ENCODE measurements at places on chromosomes 7 and 10. TPM values are rescaled to one million over a fixed set of nuclear protein-coding genes. Genes with fewer than 3 reads are reported as not detected.

DNA sequence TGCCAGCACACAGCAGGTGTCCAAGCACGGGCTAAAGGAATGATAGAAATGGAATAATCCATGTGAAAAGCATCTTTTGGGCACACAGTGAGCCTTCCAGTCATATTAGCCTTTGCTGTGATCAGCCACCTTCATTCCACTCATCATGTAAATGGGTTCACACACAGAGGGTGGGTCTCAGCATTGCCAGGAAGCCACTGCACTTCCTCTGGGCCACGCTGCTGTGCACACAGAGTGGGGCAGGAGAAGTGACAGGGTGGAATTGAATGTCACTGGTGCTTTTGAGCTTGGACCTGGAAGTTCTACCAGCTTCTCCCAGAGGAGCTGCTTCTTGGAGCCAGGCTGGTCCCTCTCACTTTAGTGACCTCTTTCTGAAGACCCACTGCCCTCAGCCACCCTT lies 203.5 kb downstream of the USP6NL start:
- DNase-seq, result no peak

- DNase-seq, result no peak
These were observed 83.2 kb upstream of the JAZF1 start for GRCh38 chr7:28263622-28264271.

DNA sequence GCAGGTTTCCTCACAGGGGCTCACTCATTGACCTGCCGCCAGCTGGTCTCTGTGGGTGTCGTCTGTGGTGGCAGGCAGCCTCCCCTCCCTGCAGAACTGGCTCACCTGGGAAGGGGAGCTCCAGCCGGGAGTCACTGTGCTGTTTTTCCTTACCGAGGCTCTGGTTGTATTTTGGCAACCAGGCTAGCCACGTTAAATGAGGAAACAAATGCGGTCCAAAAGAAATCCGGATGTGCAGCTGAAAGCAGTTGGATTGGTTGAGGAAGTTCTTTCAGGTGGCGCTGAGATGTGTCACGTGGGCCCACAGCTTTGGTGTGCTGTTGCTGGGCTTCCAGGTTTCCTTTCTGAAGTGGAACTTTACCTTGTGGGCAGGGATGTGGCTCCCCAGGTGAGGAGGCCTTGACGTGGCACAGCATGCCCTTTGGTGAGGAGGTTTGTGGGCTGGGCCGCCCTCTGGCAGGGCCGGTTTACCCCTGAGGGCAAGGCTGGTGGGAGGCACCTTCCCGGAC lies 14.2 kb downstream of the MTURN start:
- DNase-seq, result peak; percentile 50

DNA sequence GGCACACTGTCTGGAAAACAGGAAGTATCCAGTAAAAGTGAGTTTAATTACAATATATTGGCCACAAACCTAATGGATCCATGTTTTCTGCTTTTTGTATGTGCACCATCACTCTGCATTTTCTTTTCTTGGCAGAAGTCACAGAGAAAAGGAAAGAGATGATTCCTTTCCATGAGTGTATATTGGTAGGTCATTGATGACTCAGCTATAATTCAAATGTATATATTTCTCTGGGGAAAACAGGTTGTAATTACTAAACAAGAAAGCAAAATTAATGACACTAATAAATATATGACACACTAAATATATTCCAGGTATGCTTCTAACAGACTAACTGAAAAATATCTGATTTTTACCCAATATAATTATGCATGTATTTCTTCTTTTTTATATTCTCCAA lies 105.9 kb upstream of the PCDH15 start:
- no peak for DNase-seq

- no peak for DNase-seq
These were observed 15.9 kb upstream of the ACBD5 start for GRCh38 chr10:27256299-27257189.

GRCh38 chr10:73758704-73759511 lies 14.7 kb downstream of the SEC24C start:
- no peak for DNase-seq

DNA sequence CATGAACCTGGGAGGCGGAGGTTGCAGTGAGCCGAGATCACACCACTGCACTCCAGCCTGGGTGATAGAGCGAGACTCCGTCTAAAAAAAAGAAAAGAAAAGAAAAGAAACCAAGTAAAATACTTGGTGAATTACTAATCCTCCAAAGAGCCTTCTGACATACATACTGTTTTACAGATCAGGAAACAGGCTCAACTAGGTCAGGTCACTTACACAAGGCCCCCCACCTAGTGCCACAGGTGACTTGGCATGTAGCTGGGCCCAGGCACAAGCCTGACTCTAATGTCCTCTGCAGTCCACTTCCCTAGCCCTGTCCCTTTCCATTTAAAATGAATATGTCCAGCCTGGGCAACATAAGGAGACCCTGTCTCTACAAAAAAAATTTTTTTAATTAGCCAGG lies 157.0 kb downstream of the TPST1 start:
- DNase-seq, result no peak

DNA sequence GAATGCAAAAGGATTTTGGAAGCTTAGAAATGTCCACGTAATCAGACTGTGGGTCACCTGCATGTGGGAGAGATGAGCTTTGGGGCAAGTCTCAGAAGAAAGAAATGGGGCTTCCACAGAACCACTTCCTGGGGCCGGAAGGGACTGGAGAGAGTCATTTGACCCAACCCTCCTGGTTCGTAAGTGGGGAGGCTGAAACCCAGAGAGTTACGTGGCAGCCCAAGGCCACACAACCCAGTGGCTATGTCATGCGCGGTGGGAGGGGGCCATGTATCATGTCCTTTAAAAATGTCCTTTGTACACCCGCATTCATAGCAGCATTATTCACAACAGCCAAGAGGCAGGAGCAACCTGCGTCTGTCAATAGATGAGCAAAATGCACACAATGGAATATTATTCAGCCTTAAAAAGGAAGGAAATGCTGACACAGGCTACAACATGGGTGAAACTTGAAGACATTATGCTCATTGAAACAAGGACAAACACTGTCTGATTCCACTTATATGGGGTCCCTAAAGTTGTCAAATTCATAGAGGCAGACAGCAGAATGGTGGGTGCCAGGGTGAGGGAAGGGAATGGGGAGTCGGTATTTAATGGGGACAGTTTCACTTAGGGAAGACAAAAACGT lies 15.1 kb downstream of the CAMK2B start:
- no peak for DNase-seq

GRCh38 chr10:46006219-46006618 lies 24.2 kb downstream of the NCOA4 start:
- DNase-seq, result no peak

- no peak for DNase-seq
These were observed 214.7 kb downstream of the DNAJB6 start for GRCh38 chr7:157551325-157552070.

DNA sequence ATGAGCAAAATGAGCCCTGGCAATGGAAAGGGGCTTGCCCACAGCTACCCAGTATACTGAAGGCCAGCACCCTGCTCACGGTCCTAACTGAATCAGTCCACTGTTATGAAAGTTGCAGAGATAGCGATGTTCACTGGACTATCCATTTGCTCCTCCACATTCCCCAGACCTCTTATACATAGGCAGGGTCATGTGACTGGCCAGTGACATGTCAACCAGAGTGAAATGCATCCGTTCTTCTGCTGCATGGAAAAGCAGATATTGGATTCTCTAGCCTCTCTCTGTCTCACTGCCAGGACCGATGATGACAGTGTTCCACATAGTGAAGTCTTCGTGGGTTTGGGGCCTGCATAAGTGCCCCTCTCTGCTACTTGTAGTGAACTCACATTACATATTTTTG lies 503.4 kb downstream of the RPS24 start:
- DNase-seq, result no peak

DNA sequence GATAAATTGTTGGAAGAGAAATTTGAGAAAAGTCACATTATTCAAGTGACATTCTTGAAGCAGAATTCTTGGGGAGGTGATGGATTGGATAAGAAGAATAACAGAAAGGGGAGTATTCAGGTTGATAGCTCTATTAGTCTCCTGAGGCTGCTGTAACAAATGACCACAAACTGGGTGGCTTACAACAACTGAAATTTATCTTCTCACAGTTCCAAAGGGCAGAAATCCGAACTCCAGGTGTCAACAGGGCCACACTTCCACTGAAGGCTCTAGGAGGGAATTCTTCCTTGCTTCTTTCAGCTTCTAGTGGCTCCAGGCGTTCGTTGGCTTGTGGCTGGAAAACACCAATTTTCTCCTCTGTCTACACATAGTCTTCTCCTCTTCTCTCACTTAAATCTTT lies 99.8 kb downstream of the TES start:
- no peak for DNase-seq

DNA sequence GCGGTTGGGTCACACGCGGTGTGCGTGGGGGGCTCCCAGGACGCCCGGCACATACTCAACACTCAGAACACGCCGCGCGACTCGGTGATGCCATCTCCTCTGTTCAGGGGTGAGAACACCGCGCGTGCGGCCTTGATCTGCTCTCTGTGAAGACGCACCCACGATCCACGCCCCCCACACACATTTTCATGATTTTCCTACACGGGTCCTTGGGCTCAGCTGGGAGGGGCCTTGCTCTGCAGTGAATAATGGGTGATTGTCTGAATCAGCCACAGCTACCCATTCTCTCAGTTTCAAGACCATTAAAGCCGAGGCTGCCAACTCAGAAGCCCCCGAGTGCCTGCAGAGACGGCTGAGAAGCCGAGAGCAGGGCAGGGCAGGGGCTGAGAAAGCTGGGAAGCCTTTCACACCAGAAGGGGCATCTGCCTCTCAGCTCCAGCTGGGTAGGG lies 54.3 kb upstream of the PDGFA start:
- no peak for DNase-seq

DNA sequence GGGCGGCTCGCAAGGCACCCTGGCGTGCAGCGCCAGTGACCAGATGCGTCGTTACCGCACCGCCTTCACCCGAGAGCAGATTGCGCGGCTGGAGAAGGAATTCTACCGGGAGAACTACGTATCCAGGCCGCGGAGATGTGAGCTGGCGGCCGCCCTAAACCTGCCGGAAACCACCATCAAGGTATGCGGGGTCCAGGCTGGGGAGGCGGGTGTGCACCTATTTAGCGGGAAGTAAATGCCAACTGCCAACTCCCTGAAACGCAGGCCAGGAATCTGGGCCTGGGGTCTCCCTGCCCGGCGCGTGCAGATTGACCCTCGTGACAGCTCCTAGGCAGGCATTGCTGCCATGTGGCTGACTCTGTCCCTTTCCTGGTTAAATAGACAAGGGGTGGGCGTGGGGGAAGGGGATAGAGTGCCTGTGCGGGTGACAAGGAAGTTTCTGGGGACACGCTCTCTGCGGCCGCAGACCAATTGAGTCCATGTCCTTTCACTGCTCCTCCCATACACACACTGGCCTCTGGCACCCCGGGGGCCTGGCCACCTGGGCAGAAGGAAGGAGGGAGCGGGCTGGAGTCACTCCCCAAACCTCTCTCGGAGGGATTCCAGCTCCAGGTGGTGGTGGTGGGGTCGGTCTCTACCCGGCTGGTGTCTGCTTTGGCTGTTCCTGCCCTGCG lies 2.7 kb downstream of the EVX1 start:
- DNase-seq, result no peak

DNA sequence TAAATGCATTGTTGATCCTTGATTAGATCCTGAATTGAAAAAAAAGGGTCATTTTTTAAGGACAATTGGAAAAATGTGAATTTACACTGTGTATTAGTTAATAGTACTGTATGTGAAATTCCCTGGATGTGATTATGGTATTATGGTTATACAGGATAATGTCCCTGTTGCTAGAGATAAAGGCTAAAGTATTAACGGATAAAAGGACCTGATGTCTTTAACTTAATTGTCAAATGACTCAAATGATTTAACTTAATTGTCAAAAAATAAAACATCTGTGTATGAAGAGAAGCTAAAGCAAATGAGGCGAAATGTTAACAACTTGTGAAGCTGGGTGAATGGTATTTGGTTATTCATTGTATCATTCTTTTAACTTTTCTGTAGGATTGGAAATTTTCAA lies 48.8 kb downstream of the SUFU start:
- DNase-seq, result no peak

- no peak for DNase-seq
These were observed 47.3 kb downstream of the FRMPD2 start for GRCh38 chr10:48227213-48227612.

DNA sequence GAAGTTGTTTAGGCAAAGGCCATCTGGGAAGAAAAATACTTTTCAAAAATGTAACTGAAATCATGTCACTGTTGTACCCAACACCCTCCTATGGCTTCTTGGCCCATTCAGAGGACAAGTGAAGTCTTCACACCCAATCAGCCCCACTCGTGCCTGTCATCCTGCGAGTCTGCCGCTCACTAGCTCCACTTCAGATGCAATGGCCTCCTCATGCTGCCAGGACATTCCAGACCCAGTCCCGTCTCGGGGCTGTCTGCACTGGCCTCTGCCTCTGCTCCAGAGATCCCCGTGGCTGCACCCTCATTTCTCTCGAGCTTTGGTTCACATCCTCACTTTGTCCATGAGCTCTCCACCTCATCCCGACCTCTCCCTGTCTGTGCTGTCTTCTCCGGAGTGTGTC lies 227.1 kb downstream of the KCNMA1 start:
- no peak for DNase-seq

DNA sequence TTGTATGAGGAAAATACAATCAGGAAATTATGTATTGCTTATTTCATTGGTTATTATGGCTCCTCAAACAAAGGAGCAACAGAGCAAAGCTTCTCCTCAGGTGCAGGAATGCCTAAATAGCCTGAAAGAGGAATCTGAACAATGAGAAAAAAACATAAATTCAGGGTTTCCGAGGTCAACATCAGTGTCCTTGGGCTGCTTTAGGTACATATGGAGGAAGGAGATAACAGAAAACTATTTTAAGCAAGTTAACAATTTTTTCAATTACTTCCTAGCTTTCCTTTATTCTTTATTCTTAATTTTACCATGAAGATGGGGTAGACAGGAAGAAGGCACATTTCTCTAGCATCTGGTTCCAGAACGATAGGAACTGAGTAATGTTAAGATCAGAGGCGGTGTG lies 14.0 kb downstream of the SLC16A9 start:
- no peak for DNase-seq

DNA sequence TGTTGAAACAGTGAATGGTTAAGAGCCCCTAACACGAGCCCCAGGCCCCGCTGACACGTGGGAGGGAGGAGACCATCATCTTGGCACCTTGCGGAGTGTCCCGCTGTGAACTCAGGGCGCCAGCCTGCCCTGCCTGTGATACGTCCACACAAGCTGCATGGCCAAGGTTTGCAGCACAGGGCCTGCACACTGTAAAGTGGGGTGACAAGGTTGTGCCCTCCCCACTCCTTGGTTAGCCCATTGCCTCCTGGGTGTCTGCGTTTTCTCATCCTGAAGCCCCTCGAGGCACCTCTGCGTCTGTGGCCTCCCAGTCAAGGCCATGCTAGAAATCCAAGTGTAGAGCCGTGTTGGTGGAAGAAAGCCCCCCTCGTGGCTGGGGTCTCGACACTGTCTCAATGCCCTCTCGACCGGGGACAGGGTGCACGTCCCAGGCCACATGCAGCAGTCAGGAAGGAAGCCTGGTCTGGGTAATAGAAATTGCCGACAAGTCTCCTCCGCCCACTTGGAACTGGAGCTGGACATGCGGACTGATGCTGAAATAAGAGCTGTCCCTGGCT lies 192.1 kb downstream of the DNAJB6 start:
- DNase-seq, result no peak

The LIPF gene
- not detected for polyA plus RNA-seq

The IGFBP3 gene
- polyA plus RNA-seq, result not detected

The HMX3 gene
- polyA plus RNA-seq, result not detected

The DUSP5 gene
- polyA plus RNA-seq, result 65.3 TPM

The SPDYE9 gene
- polyA plus RNA-seq, result not detected

The GOLGA7B gene
- not detected for polyA plus RNA-seq

The SH2D4B gene
- polyA plus RNA-seq, result not detected

The IRF5 gene
- polyA plus RNA-seq, result 155 TPM

The SUN3 gene
- polyA plus RNA-seq, result not detected

All from CD14-positive monocyte (primary cell).